SJCRH30 (cell line): ENCODE measurements at places on chromosomes 3 and 15. TPM values are rescaled to one million over a fixed set of nuclear protein-coding genes. Genes with fewer than 3 reads are reported as not detected.

SPESP1 gene
- total RNA-seq: not detected in 2 replicates

C3orf20 gene
- not detected in 2 replicates for total RNA-seq

UBE2Q2 gene
- total RNA-seq: 30.8 and 31.5 TPM in 2 replicates

IL5RA gene
- not detected in 2 replicates for total RNA-seq

CYP1A2 gene
- not detected in 2 replicates for total RNA-seq

MAPKBP1 gene
- 10.9 and 14.5 TPM in 2 replicates for total RNA-seq

TMEM41A gene
- total RNA-seq: 17.6 and 17.9 TPM in 2 replicates

- DNase-seq: peak; percentile 63
Measured at GRCh38 chr3:148880681-148881080, 15.6 kb downstream of the CPA3 start.

- no peak for DNase-seq
Measured at GRCh38 chr3:182787302-182788036, 5.8 kb upstream of the ATP11B start.

DNA sequence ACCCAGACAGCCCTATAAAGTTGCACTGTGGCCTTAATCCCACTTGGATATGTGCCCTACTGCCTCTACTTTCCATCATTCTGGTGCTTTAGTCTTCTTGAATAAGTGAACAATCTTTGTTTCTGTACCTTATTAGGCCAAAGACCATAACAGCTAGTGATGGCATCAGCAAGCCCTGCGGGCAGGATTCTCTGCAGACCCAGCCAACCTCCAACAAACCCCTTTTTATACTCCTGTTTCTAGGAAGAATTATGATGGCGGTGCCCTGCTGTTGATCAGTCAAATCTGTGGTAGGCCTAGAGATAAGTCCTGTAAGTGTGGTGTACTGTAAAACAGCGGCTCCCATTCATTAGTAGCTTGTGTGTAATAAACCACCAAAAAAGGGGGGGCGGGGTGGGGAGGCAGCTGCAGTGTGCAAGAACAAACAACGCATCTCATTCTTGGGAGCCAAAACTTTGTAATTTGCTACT lies 40.5 kb downstream of the SOX2 start:
- peak; percentile 90 for DNase-seq
